ENCODE measurements at places on chromosomes 3 and 15. TPM values are rescaled to one million over a fixed set of nuclear protein-coding genes. Genes with fewer than 3 reads are reported as not detected.

The ZBED2 gene
- not detected for total RNA-seq

The TMEM212 gene
- not detected for total RNA-seq

The PDCD6IP gene
- 170 TPM for total RNA-seq

The MINAR1 gene
- 0.92 TPM for total RNA-seq

The AGTR1 gene
- total RNA-seq: not detected

The HTR3E gene
- total RNA-seq: not detected

The CTXN2 gene
- under 0.01 TPM for total RNA-seq

The HMG20A gene
- 35.4 TPM for total RNA-seq

The TGM5 gene
- not detected for total RNA-seq

The C15orf62 gene
- 0.53 TPM for total RNA-seq

The WDR72 gene
- total RNA-seq: not detected

The ITGA11 gene
- 0.20 TPM for total RNA-seq

The FGD5 gene
- 84.3 TPM for total RNA-seq

The TTC23 gene
- 22.3 TPM for total RNA-seq

The NANOGP8 gene
- total RNA-seq: not detected

The CDC25A gene
- total RNA-seq: 15.8 TPM

The GCSAM gene
- not detected for total RNA-seq

The CACNA2D3 gene
- total RNA-seq: not detected

The CDHR4 gene
- total RNA-seq: not detected

The GXYLT2 gene
- 0.40 TPM for total RNA-seq

Data from pulmonary artery endothelial cell (primary cell).